LHCN-M2 (cell line): ENCODE measurements at places on chromosomes 16 and 17. TPM values are rescaled to one million over a fixed set of nuclear protein-coding genes. Genes with fewer than 3 reads are reported as not detected.
A peak's percentile ranks its signal among the peaks of the same experiment; 100 is the strongest.

DNA sequence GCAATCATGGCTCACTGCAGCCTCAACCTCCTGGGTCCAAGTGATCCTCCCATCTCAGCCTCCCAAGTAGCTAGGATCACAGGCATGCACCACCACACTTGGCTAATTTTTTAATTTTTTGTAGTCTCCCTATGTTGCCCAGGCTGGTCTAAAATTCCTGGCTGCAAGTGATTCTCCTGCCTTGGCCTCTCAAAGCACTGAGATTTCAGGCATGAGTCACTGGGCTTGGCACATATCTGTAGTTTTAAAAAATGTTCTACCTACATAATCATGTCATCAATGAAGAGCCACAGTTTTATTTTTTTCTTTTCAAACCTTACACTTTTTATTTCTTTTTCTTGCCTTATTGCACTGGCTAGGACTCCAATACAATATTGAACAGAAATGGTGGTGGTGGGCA is 33.1 kb upstream of the COL1A1 start:
- no peak for DNase-seq

DNA sequence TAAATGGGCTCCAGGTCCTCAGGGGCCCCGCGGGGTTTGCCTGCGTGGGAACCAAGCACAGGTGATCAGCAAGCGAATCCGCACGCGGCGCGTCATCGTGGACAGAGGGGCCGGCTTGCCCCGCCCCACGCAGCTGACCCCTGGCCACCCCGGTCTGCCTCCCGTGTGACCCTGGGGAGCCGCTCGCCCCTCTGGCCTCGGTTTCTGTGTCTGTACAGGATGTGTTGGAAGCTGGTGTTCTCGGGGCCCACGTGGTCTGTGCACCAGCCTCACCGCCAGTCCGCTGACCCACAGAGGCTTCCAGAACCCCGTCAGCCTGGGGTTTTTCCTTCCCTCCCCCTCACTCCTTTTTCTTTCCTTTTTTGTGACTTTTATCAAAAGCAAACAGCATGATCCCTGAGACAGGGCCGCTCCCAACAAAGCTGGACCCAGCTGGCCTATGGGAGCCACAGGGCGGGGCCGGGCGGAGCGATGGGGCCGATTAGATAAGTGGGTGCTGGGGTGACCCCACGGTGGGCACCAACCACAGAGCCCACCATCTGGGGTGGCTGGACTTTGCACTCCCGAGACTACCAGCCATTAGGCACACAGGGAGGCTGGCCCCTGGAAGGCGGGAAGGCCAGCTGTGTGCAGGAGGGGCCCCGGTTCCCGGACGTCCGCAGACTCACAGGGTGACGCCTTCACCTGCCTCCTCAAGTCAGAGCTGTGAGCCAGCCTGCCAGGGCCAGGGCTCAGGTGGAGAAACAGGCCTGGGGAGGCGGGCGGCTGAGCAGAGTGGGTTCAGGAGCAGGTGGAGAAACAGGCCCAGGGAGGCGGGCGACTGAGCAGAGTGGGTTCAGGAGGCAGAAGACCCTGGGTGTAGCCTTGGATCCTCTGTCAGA is 56.0 kb downstream of the ZFPM1 start:
- no peak for DNase-seq

GRCh38 chr16:88071908-88072307 is 120.7 kb downstream of the BANP start:
- DNase-seq, result no peak

DNA sequence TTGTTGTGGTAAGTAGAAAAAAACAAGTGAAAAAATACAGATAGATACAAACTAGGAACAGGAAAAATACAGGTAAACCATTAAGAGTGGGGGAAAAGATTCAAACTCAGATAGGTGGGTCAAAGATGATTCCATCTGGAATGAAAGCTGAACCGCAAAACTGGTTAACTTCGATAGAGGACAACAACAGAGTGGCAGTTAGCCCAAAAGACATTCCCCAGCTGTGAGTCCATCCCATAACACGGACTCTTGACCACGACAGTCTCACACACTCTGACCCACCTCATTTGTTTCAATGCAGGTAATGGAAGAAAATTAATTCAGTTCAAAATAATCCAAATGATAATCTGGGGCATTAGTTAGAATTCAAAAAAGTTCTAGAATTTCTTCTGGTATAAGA is 13.5 kb downstream of the ELAC2 start:
- no peak for DNase-seq

GRCh38 chr17:69269131-69269998 is 40.7 kb upstream of the ABCA10 start:
- DNase-seq, result no peak

- peak; percentile 4 for DNase-seq
Observed at GRCh38 chr17:79658811-79659207, 48.0 kb upstream of the RBFOX3 start.

DNA sequence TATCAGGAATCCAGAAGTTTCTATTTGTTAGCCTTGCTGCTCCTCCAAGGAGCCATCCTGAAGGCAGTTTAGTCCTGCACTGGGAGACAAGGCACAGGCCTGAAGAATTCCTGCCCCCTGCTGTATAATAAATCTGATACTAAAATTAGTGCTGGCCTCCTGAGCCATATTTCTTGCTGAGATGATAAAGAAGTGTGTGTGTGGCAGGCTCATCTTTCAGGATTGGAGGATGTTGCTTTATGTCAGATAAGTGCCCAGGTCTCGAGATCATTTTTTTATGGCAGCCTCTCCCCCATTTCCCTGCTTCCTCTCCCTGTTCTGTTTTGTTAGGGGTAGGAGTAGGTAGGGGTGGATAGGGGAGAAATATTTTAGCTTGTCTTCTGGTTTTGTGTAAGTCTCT is 26.0 kb downstream of the MSI2 start:
- DNase-seq, result no peak

GRCh38 chr16:17835118-17835876 is 364.5 kb upstream of the XYLT1 start:
- DNase-seq, result no peak

DNA sequence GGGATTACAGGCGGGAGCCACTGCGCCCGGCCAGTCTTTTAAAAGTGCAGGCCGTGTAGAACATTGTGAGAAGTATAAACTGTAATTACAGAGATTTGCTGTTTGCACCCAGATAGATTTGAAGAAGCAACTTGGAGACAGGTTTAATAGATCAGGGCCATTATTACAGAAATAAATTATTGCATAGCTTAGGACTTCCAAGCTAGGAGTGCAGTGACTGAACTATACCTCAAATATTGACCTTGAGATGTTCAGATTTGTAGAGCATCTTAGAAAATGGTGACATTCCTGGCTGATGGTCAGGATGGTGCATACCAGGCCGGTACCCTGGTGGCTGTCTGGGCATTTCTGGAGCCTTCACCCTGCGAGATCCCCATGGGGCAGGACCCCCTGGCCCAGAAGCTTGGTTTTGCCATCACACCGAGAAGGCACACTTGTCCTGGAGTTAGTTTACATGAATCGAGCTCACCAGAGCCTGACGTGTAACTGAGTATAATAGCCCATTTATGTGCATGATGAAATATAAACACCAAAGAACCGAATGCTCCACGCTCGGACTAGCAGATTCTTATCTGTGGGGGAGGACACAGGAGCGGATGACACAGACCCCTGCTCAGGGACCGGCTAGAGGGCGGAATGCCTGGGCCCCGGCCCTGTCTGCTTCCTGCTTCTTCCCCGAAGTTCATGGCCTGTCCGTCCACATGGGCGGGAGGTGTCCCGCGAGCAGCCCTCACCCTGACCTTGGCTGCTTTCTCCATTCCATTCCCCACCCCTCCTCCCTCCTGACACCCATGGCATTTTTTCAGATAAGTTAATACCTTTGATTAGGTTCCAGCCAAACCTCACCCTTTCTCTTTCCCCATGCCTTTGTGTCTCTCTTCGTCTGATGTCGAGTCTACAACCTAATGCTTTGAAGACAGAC is 32.1 kb downstream of the CCDC40 start:
- no peak for DNase-seq

DNA sequence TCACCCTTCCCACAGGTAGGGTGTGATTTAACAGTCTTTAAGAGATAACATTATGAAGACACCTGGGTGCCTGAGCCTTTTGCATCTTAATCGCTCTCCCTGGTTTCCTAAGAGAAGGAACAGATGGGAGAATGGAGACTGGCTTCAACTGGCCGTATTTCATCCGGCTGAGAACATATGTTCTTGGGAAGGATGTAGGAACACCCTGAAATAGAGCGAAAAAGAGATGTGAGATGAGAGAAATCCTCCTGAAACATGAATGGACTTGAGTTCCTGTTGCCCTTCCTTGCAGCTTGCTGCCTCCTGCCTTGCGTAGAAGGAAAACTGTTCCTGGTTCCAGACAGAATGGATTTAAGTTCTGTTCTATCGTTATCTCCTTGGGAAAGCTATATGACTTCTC is 385.4 kb upstream of the RBFOX1 start:
- no peak for DNase-seq

DNA sequence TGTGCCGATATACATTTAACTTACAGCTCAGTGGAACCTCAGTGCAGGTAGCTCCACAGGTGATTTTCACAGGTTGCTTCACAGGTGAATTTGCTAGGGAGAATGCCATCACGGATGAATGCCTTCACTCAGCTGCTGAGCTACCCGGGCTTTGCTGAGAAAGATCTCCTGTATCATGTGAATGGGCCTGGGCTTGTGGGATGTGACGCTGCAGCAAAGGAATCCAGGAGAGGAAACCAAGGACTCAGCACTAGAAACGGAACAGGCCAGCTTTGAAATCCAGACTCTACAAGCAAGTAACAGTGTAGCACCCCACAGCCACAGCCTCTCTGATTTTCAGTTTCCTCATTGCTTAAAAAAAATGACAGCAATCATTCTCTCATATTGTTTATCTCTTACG is 271.4 kb upstream of the MAF start:
- no peak for DNase-seq

GRCh38 chr17:38628441-38628840 is 22.7 kb upstream of the SRCIN1 start:
- DNase-seq, result peak; percentile 27

GRCh38 chr17:8698162-8698971 is 46.3 kb downstream of the CCDC42 start:
- no peak for DNase-seq

GRCh38 chr17:76597156-76598003 is 11.7 kb upstream of the ST6GALNAC2 start:
- no peak for DNase-seq

DNA sequence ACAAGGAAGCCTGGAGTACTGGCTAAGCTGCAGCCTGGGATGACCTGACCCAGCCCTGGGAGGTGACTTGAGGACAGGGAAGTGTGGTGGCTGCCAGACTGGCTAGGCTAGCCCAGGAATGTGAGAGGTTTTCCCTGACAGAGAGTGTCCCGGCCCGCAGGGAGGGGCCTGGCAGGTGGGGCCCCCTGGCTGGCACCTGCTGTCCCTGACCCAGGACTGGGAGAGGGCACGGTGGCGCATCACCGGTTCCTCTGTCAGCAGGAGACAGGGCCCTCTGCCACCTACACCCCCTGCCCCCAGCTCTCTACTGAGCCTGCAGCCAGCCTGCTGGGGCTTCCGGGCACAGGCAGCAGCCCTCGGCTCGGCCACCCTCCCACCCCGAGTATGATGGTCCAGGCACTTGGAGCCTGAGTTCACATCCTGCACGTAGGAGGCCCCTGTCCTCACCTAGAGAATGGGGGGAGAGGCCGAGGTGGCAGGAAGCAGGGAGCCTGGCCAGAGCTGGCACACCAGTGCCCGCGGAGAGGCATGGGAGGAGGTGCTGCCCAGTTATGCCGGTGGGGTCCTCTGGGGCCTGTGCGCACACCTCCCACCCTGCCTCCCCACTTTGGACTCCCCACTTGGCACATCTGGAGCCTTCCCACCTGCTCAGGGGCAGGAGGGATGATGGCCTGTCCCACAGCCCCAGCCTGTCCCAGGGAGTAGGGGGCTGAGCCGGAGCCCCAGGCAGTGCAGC is 528 bp downstream of the PRSS27 start:
- no peak for DNase-seq

DNA sequence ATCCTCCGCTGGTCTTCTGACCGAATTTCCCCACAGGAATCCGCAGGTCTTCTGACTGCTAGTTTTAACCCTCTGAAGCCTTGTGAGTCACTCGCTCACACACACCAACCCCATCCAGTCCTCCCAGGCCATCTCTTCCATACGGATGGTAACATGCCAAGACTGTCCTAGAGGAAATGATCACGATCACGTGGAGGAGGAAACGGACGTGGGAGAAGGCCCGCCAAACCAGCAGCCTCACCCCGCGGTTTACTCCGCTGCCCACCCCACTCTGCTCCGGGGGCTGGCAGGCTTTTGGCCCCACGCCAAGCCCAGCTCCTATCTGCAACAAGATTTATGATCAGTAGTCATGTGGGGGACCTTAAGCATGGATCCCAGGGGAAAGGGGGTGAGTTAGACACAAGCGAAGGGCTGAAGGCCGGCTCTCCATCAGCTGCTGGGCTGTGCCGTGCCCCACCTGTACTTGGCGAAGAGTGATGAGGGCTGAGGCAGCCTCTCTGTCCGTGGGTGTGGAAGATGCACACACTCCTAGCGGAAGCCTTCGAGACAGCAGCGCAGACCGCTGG is 1.5 kb upstream of the FAAP100 start:
- DNase-seq, result peak; percentile 94

DNA sequence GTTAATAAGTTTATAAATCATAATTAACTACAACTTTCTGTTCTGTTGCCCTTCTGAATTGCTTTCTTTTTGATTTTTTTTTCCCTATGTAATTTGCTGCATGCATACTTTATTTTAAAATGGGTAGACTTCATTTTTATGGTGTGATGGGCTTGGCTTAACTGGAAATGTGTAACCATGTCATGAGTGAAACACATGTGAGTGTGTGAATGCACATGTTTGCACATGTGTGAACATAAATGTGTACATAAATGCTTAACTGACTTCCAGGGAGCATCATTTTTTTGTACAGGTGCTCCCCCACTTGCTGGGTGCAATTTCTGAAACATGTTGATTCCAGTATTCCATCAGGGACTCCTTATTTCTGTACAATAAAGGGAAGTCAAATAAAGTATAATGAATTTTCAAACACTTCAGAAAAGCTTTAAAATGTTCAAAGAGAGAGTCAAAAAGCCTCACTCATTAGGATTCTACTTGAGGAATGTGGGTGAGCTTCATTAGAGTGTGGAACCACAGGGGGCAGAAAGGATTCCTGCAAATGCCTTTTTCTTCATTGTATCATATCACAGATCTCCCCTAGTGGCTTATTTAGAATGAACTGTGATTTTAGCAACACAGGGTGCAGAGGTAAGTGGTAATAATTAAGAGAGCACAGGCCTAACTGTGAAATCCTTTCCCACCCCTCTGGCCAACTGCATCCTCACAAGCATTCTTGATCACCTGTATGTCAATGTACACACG is 31.7 kb upstream of the CDH11 start:
- no peak for DNase-seq

HOXB7 gene
- total RNA-seq, result 26.9 and 37.3 TPM in 2 replicates

SSTR5 gene
- total RNA-seq, result 0.64 and 0.98 TPM in 2 replicates

SLFN11 gene
- 22.7 and 23.1 TPM in 2 replicates for total RNA-seq

GP1BA gene
- not detected in 2 replicates for total RNA-seq

KLHL10 gene
- not detected in 2 replicates for total RNA-seq

ARHGAP23 gene
- total RNA-seq, result 20.8 and 31.7 TPM in 2 replicates
